Glutamatergic neuron (in vitro differentiated cells): ENCODE measurements at places on chromosomes 5 and 9.
A peak's percentile ranks its signal among the peaks of the same experiment; 100 is the strongest.

GRCh38 chr5:119318256-119318894 is 37.4 kb upstream of the TNFAIP8 start:
- DNase-seq: no peak

GRCh38 chr9:76459694-76460635 is 983 bp downstream of the GCNT1 start:
- peak; percentile 48 for DNase-seq

DNA sequence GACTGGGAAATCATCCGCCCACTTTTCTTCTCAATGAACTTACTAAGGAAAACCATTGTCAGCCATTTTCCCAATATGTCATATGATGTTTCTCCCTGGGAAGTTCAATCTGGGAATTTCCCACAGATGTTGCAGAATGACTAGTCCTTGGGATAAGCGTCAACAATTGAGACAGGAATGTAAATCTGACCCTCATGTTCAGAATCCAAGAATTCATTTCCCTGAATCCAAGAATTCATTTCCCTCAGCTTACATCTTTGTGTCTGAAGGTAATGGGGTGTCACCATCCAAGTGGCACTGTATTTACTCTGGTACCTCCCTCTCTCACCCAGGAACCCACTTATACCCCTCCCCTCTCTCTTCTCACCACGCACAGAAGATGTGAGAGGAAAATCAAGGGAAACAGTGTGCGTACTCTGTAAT is 7.4 kb downstream of the KLF9 start:
- DNase-seq: no peak

GRCh38 chr5:60699609-60700415 is at the start of gene DEPDC1B:
Gene DEPDC1B (minus strand): TSS chr5:60700166. CDS start chr5:60700093, 73 bp downstream.
- DNase-seq: peak; percentile 95

DNA sequence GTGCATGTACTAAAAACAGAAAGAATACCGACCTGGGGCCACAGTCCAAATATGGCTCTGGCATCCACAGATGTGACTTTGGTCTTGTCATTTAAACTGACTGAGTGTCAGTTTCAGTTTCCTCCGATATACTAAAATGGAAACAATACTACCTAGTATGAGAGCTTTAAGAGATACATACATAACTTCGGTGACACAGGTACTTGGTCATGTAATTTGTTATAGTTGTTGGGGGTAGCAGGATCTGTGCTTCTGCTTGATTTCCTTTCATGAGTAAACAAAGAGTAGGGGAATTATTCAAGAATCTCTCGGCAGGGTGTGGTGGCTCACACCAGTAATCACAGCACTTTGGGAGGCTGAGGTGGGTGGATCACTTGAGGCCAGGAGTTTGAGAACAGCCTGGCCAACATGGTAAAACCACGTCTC is 32.1 kb downstream of the MTMR12 start:
- no peak for DNase-seq

DNA sequence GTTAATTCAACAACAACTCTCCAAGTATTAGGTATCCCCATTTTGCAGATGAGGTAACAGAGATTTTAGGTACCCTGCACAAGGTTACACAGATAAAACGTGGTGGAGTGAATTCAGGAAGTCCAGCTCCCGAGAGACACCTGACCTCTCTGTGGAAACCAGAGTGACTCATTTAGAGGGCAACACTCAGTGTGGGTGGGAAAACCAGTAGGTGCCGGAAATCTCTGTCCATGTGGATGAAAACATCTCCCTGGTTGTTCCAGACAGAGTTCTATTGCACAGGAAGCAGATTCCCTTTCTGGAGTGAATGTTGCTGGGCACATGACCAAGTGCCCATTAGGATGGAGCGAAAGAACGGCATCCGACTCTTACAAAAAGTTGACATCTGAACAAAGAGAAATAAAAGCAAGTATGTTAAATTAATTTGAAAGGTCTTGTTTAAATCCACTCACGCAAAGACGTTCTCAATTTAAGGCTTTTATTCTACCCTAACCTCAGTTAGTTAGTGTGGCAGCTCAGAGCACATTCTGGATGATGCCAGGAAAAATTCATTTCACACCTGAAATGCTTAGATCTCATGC is 391.9 kb upstream of the WWC1 start:
- no peak for DNase-seq

DNA sequence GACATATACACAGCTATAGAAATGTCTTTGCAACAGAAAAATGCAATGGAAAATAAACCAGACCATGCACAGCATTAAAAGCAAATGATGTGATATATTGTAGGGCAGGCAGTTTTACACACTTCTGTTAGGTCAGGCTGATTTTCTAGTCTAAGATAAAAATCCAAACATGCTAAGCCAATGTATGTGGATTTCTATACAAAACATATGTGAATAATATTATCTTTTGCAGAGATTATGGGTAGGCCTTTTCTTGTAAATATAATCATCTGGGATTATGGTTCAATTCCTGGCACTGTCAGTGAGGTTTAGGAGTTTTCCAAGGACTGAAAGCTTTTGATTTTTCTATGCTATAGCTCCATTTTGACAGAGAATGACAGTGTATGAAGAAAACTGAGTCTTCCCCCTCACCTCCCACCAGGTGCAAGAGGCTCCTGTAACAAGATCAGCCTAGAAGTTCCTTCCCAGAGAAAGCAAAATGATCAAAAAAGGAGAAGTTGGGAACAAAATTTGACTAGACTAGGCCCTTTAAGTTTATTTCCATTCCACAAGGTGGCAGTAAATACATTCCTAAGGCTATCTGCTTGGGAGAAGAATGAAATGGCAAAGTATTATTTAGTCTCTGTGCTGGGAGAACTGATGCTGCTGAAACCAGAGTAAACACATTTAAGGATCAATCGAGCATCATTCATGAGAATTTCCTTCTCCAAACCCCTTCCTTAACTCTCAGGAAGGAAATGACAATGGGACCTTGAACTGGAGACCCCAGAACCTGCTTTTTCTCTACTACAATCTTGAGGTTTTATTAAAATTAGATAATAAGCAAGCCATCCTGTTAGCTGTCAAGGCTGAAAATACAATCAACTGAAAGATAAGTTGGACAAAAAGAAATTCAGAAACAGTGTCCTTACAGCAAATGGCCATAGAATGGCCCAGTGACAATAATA is 133.0 kb upstream of the TUT7 start:
- no peak for DNase-seq

GRCh38 chr5:149210968-149211490 is 60.6 kb upstream of the AFAP1L1 start:
- no peak for DNase-seq

- no peak for DNase-seq
Measured at GRCh38 chr5:120258123-120258522, 206.0 kb upstream of the PRR16 start.

DNA sequence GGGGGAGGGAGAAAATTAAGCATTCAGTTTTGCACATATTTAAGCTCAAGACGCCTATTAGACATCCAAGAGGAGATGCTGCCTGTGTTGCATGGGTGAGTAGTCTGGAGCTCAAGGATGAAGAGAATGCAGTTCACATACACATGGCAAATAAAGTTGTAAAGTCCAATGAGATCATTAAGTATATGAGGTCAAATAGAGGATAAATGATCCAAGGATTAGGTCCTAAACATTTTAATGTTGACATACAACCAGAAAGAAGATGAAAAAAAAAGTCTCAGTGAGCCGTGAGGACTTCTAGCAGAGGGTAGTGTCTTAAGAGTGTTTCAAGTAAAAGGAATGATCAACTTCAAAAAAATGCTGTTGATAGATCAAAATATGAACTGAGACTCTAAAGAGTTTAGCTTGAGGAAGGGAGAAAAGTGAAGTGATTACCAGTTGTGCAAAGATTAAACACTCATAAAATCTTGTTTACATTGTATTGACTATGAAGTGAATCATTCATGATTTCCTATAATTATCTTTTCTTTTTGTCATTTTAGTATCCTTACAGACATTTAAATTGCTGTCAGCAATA is 251.8 kb downstream of the ZNF608 start:
- no peak for DNase-seq

- DNase-seq: no peak
Measured at GRCh38 chr5:131338051-131338453, 74.2 kb downstream of the CDC42SE2 start.

- DNase-seq: no peak
Measured at GRCh38 chr5:150653762-150654556, 7.1 kb upstream of the MYOZ3 start.

- peak; percentile 86 for DNase-seq
Measured at GRCh38 chr9:96686638-96687335, 31.7 kb upstream of the PRXL2C start.

- DNase-seq: no peak
Measured at GRCh38 chr9:79615038-79615437, 43.3 kb downstream of the TLE4 start.

- no peak for DNase-seq
Measured at GRCh38 chr9:114247077-114247476, 75.8 kb upstream of the ORM1 start.

- DNase-seq: no peak
Measured at GRCh38 chr5:153318556-153318955, 171.9 kb upstream of the GRIA1 start.

DNA sequence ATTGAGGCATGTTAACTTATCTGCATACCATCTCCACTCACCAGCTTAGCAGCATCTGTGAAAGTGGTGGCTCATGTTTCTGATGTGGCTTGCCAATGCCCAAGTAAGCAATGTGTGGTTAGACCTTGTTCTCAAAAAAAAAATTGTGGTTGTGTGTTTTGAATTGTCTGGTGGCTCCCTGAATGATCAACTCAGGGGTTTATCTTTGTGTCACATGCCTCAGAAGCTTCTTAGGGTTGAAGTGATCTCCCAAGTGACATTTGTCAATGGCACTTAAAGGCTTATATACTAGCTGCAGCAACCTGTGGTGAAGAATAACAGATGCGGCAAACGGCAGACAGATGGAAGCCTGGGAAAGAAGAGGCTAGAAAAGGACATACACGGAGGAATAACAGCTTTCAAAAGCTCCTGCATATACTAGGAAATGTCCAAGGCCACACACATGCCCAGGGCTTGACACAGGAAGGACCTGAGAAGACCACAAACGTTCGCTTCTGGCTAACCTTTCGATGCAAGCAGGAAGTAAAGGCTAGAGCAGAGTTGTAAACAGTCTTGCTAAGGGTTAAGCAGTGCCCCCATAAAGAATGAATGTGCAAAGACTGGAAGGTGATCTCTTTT is 42.2 kb upstream of the FSD1L start:
- peak; percentile 47 for DNase-seq

- DNase-seq: no peak
Measured at GRCh38 chr9:126546036-126546435, 67.7 kb upstream of the LMX1B start.

DNA sequence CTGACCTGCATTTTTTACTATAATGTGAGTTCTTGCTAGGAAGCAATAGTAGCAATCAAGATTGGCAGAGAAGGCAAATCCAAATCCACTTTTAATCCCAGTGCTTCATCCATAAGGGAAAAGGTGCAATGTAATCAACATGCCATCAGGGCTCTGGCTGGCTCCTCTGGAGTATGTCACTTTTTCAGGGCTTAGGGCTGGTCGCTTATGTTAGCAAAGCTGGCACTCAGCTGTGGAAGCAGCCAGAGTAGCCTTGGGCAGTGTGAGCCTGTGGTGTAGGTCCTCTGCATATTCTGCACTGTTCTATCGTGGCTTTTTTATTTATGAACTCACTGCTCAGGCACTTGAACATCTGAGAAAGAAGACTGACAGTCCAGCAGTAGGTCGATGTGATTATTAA is 16.1 kb downstream of the ACTBL2 start:
- no peak for DNase-seq

GRCh38 chr5:113804943-113805342 is 291.4 kb downstream of the YTHDC2 start:
- no peak for DNase-seq

DNA sequence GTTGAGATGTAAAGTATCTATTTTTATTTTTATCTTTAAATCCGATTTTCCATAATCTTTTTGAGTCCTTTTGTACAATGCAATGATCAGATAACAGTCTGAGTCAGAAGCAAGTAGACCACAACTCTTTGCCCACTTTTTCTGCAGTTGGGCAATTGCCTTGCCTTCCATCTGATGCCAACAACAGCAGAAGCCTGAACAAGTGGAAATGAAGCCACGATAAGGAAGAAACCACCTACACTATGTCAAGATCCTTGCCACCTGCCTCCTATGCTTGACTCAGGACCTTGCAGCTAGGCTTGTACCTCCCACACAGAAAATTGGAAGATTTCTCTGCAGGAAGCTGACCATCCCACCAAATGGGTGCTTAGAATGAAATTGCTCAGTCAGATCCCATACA is 78.6 kb downstream of the ANXA1 start:
- no peak for DNase-seq

- no peak for DNase-seq
Measured at GRCh38 chr9:18433620-18434019, 40.3 kb upstream of the ADAMTSL1 start.

- DNase-seq: no peak
Measured at GRCh38 chr5:52802974-52803336, 15.2 kb downstream of the ITGA1 start.

DNA sequence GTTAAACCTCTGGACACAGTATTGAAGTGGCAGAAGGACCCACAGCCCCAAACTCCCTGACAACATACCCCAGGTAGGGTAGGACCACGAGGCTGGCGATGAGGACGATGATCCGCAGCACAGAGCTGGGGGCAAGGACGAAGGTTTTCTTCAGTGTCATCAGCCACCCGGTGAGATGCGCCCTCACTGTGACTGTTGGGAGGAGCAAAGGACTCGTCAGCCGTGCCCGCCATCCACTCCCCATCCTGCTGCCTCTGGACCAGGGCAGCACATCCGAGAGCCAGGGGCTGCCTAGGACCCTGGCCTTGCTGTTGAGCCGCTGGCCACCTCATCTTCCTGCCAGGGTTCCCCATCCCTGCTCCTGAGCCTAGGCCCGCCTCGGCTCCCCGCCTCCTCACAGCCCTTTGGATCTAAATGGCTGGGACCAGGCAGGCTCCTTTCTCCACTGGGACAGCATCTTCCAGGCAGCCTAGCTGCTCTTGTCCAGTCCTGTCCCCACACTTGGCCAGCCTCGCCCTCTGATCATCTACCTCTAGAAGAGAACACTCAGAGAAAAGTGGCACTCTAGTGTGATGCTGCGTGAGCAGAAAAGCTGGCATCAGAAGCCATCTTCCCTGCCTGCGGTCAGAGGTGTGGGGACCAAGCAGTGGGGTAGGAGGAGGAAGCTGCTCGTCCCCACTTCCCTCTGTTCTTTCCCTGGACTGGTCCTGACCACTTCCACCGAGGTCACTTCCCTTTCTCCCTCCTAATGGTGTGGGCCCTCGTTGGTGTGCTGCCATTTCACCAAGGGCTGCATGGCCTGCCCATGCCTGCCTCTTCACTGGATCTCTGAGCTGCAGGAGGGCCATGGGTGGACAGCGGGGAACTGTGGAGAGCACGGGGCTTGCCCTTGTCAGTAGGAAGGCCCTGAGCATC is 49.2 kb downstream of the OTULIN start:
- no peak for DNase-seq
